Adrenal gland (tissue), 19 donors: ENCODE measurements at places on chromosomes 7 and 10. TPM values are rescaled to one million over a fixed set of nuclear protein-coding genes. Genes with fewer than 3 reads are reported as not detected.

WIPF3 gene
- 4.5 TPM for polyA plus RNA-seq

RET gene
- 34.1 TPM for polyA plus RNA-seq

CCSER2 gene
- 8.3 TPM for polyA plus RNA-seq

COL13A1 gene
- polyA plus RNA-seq: 2.3 TPM

NPY gene
- 191 TPM for polyA plus RNA-seq

SPDYE2B gene
- not detected for polyA plus RNA-seq

TSPAN15 gene
- 14.8 TPM for polyA plus RNA-seq

PAPSS2 gene
- 55.0 TPM for polyA plus RNA-seq

WDR86 gene
- 5.5 TPM for polyA plus RNA-seq

CALHM1 gene
- polyA plus RNA-seq: not detected

ZNF365 gene
- 0.54 TPM for polyA plus RNA-seq

CAV2 gene
- 9.8 TPM for polyA plus RNA-seq

LIPM gene
- not detected for polyA plus RNA-seq

CALML5 gene
- polyA plus RNA-seq: not detected

STEAP4 gene
- polyA plus RNA-seq: 18.0 TPM
